Stimulated activated CD4-positive, alpha-beta T cell treated with anti-CD3 and anti-CD28 coated beads, Interleukin-15, amount 100 ng/mL, for 1 hour (primary cell): ENCODE measurements at places on chromosomes 3 and 15.

- DNase-seq = no peak
Measured at GRCh38 chr15:60418096-60418495, 20.3 kb upstream of the ANXA2 start.

- no peak for DNase-seq
Measured at GRCh38 chr15:96870580-96870979, 540.1 kb downstream of the NR2F2 start.

GRCh38 chr3:61158216-61158615 lies 93.0 kb downstream of the FHIT start:
- no peak for DNase-seq

DNA sequence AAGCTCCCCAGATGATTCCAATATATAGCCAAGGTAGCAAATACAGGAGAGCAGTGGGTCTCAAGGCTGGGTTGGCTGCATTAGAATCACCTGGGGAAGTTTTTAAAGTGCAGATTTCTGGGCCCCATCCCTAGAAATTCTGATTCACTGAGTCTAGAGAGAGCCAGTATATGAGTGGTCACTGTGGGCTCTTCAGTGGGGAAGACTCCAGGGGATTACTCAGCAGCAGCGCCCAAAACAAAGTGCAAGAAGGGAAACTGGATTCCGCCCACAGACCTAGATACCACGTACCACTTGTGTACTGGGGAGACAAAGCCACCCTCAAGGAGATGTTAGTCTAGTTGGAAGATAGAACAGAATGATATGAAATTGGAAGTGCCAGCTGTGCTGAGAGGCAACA lies 40.0 kb downstream of the NME9 start:
- no peak for DNase-seq

DNA sequence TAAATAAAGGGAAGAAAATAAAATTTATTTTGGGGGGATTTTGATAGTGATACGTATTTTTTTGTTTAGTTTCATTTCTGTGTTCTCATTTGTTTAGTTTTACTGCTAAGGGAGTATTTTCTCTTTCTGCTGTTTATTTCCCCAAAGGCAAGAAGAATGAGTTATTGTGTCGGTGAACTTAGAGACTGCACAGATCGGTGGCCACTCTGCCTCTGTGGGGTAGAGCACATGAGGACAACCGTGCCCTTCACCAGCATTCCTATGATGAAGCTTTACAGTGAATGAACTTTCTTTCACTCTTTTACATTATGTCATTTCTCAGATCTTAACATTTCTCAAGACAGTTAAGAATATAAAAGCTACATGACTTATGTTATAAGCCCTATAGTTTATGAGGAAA lies 214.4 kb downstream of the OCA2 start:
- DNase-seq = no peak

DNA sequence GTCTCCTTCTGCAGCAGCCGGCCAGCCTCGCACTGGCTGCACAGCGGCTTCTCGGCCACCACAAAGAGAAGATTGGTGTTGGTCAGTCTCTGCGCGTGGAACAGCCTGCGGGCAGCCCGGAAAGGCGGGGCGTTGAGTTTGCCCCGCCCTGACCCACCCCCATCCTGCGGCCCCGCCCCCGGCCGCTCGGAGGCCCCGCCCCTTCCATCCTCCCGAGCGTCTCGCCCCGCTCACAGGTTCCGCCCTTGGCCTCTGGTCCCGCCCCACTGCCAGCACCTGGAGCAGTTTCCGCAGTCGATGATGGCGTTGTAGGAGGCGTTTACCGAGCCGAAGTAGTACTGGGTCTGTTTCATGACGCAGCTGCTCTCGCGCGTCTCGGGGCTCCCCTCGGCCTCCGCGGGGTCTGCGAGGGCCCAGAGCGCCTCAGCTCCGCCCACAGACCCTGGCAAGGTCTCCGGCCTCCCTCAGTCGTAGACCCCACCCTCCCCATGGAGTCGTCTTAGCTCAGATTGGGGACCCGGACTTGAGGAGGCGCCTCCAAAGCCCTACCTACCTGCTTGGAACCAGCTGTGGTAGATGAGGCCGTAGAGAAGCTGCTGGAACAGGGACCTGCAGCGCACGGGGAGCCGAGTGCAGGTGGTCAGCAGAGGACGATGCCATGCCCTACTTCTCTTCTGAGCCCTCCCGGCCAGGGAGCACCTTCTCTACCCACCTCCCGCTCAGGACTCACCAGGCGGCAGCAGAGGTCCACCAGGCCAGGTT lies 5.9 kb upstream of the TMEM115 start:
- DNase-seq = peak; percentile 89

- no peak for DNase-seq
Measured at GRCh38 chr3:100260081-100260684, 609 bp upstream of the TBC1D23 start.

GRCh38 chr3:63462732-63463131 lies 184.6 kb downstream of the SYNPR start:
- DNase-seq = no peak

GRCh38 chr3:155739154-155739553 lies 5.7 kb downstream of the PLCH1 start:
- no peak for DNase-seq
